HCT116 (cell line): ENCODE measurements at places on chromosomes 6 and 20.

- DNase-seq: no peak
These were observed 222.4 kb downstream of the DLL1 start for GRCh38 chr6:170068496-170068895.

- DNase-seq: no peak
These were observed 4.3 kb downstream of the DDRGK1 start for GRCh38 chr20:3199976-3200755.

DNA sequence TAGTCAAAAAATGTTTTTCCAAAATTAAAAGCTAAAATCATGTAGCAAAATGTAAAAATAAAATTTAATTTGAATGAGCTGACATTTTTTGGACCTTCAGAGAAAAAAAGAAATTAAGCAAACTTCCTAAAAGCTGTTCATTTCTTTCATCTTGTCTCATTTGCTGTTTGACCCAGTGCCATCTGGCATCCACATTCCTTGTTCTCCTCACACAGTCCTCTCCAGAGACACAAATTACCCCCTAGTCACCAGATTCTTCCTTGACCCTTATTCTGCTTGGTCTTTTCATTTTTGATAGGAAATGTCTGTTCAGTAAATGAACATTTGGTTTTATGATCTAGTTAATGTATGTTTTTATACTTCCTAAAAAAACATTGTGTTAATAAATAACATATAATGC lies 55.2 kb downstream of the HDDC2 start:
- no peak for DNase-seq

DNA sequence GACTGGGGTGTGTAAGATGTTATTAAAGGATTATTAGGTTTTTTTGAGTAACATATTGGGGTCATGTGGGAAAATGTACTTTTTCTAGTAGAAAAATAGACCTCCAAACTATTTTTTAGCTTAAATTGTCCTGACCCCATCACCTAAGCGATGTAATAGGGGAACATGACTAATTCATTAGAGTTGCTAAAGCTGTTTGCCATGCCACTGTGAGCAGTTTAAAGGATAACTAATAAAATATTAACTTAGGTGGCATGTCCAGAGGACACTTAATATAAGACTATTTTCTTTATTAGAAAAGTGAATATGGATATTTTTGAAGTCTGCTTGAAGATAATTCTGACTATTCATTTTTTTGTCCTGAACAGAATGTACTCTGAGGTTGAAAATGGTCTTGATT lies 545.9 kb upstream of the BTBD3 start:
- no peak for DNase-seq
